ENCODE measurements at places on chromosomes 2 and 18. TPM values are rescaled to one million over a fixed set of nuclear protein-coding genes. Genes with fewer than 3 reads are reported as not detected.

DNA sequence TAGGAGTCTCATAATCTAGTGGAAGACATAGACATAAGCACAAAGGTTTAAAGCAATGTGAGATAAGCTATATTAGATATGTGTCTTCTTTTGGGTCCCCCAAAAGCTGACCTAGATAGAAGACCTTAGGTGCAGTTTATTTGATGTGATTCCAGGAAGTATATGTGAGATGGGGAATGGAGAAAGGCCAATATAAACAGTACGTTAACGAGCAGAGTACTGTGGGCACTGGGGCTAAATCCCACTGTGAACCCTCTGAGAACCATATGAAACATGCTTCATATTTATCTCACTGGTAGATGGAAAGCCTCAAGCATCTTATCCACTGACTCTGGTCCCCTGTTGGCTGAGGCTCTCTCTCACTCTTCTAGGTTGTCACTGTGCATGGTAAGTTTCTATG lies 62.6 kb upstream of the ZC3H15 start:
- DNase-seq, result no peak

Gene ANKRD44
- 10.3 TPM for total RNA-seq

DNA sequence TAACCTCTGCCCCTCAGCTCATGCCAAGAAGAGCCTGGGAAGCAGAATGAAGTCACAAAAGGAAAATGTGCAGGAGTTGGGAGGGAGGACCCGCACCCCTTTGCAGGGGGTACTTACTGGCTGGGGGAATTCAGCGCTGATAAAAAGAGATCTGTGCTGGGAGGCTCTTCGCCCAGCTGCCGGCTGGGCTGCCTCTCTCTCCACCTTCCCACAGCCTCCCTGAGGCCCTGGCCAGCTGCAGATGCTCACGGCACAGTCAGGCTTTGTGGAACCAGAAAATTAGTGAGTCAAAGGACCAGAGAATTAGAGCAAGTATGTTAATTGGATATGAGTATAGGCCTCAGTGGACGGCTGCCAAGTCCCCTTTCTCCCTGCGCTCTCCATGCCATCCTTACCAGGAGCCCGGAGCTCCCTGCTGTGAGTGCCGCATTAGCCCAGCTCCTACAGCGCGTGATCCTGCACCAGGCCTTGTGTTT lies 181.7 kb upstream of the SH3BP4 start:
- peak; percentile 75 for DNase-seq

DNA sequence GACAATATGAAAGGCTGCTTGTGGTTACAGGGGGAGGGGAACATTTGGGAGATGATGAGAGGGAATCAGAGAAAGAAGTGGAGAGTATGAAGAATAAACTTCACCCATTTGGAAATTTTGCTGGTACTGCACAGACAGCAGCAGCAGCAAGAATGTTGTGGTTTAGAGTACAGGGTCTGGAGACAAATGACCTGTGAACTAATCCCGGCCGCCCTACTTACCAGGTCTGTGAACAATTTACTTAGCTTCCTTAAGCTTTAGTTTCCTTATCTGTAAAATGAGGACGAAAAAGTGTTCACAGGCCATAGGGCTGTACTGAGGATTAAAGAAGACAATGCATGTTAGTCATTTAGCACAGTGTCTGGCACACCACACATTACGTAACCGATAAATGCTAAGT lies 685.4 kb upstream of the CELF4 start:
- DNase-seq, result peak; percentile 2

DNA sequence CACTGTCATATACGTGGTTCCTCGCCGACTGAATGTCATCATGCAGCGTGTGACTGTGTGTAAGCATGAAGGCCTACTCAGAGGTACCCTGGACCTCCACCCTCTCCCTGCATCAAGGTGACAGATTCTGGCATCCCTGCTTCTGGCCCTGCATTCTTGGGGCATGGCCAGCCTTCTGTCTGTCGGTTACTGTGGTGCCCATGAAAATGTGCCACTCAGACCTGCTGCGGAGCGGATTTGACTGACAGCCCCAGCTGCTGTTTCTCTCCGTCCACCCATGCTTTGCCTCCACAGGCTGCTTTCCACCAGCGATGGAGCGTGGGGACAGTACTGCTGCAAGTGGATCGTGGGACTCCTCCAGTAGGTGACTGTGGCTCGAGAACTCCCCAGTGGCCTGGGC lies 9.6 kb downstream of the TMEM177 start:
- DNase-seq, result no peak

Gene DYNAP
- not detected for total RNA-seq

Gene CSRNP3
- total RNA-seq, result 0.27 TPM

- no peak for DNase-seq
Observed at GRCh38 chr18:13893418-13893760, 21.9 kb downstream of the MC2R start.

Gene ABCG8
- total RNA-seq, result not detected

DNA sequence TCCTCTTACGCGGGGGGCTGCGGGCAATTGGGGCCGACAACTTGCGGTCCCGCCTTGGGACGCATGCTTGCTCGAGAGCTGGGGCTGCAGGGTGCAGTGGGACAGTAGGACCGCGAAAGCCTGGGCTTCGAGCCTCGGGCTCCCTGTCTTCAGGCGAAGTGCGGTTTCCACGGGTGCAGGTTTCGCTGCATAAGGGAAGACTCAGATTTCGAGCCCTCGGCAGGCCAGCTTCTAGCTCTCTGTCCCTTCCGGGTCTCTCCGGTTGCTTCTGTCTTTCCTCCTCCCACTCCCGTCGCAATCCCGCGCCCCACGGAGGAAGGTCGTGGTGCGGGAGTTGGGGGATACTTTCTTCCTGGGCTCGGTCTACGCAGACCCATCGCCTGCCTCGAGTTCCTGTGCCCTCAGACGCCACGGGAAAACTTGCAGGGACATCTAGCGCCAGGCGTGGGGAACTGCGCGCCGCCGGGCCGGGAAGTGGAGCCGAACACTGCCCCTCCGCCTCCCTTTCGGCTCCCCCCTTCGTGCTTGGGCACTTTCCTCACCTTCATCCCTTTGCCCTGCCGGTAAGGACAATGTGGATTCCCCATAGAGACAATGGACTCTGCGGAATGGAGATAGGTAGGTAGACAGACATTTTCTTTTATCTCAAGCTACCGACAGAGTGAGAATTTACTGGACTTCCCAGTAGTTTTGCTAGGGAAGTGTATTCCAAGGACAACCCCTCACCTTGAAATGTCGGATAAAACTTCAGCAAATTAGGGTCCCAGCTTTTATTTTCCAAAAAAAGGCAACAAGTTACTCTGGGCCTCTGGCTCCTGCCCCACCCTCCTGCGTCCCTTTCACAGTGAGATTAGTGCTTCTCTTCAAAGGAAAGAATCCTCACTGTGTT lies 4.2 kb upstream of the HOXD13 start:
- peak; percentile 47 for DNase-seq

DNA sequence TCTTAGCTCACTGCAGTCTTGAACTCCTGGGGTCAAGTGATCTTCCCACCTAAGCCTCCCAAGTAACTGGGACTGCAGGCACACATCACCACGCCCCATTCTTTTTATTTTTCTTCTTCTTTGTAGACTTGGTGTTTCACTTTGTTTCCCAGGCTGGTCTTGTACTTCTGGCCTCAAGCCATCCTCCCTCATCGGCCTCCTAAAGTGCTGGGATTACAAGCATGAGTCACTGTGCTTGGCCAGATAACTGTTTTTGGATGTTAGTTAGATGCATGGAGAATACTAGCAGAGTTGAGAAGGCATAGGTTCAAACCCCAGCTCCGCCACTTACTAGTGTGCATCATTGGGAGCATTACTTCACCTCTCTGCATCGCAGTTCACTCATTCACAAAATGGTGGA lies 88.3 kb downstream of the TXNL1 start:
- peak; percentile 47 for DNase-seq

Gene EFHD1
- 1.7 TPM for total RNA-seq

GRCh38 chr2:157938556-157938955 lies 62.4 kb upstream of the ACVR1 start:
- DNase-seq, result peak; percentile 15
